ENCODE measurements at places on chromosomes 3 and 15. TPM values are rescaled to one million over a fixed set of nuclear protein-coding genes. Genes with fewer than 3 reads are reported as not detected.

- no peak overlapping the region for H3K4me3 ChIP-seq
- DNase-seq, result no peak
- no peak overlapping the region for H3K27ac ChIP-seq
- H3K27me3 ChIP-seq, result no peaks in the 10 kb centered on the region
Observed at GRCh38 chr15:98528046-98528725, 120.2 kb upstream of the IGF1R start.

GRCh38 chr3:30708472-30708871 lies 102.1 kb downstream of the TGFBR2 start:
- no peaks in the 10 kb centered on the region for H3K36me3 ChIP-seq
- H3K4me3 ChIP-seq, result no peak overlapping the region
- DNase-seq, result no peak
- H3K27me3 ChIP-seq, result no peaks in the 10 kb centered on the region
- no peak overlapping the region for H3K27ac ChIP-seq

- DNase-seq, result no peak
- no peaks in the 10 kb centered on the region for H3K4me1 ChIP-seq
- H3K4me3 ChIP-seq, result no peak overlapping the region
- no peak overlapping the region for H3K27ac ChIP-seq
- no peaks in the 10 kb centered on the region for H3K36me3 ChIP-seq
- no peaks in the 10 kb centered on the region for H3K27me3 ChIP-seq
Observed at GRCh38 chr3:180959691-180960090, 29.8 kb downstream of the DNAJC19 start.

DNA sequence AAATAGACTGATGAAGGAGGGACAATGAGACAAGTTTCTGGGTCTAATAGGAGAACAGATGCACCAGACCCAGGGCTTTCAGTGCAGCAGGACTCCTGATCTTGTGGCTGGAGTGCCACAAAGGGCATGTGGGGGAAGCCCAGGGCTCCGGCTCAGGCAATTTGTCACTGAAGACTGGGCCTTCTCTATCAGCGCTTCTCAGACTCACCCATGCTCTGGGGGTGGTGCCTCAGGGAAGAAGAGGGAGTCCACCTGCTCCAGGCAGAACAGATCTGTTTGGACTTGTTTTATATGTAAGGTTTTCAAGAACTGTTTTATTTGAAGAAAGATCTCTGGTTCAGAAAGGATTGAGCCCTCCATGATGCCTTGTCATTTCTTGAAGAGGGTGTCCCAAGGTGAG lies 112.4 kb upstream of the TLE3 start:
- no peaks in the 10 kb centered on the region for H3K27me3 ChIP-seq
- no peak overlapping the region for H3K27ac ChIP-seq
- H3K36me3 ChIP-seq, result no peaks in the 10 kb centered on the region
- H3K4me3 ChIP-seq, result no peak overlapping the region
- no peaks in the 10 kb centered on the region for H3K4me1 ChIP-seq

DNA sequence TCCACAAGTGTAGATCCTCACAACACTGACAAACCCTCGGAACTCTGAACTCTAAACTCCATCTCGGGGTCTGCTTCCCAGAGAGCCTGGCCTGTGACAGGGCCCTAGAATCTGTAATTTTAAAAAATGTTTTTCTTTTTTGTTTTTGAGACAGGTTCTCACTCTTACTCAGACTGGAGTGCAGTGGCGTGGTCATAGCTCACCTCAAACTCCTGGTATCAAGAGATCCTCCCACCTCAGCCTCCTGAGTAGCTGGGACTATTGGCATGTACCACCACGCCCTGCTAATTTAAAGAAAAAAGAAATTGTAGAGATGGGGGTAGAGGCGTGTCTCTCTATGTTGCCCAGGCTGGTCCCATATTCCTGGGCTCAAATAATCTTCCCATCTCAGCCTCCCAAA lies 26.2 kb downstream of the CRABP1 start:
- H3K4me1 ChIP-seq, result no peaks in the 10 kb centered on the region
- no peaks in the 10 kb centered on the region for H3K36me3 ChIP-seq
- no peak overlapping the region for H3K27ac ChIP-seq
- H3K4me3 ChIP-seq, result no peak overlapping the region

RARB gene
- total RNA-seq, result 0.54 TPM

CFAP20DC gene
- 1.7 TPM for total RNA-seq

DNA sequence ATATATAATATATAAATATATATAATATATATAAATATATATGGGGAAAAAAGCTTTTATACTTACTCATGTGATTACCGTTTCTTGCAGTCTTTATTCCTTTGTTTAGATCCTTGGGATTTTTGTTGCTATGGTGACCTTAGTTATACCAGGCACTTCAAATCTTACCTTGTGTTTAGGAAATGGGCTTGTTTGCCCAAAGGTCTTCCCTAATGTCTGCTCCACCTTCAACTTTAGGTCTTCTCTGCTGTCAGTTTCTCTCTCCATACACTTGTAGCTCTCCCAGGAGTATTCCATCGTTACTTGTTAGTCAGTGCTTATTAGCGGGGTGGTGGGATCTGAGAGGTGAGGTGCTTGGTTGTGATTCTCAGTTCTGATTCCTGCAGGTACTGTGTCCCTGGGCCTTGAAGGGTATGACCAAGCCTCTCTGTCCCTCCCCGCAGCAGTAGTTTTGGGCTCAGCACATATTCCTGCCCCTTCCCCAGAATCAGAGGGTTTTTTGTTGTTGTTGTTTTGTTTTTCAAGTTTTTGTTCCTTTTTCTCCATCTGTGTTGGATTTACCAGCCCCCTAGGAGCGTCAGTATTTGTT lies 9.6 kb upstream of the LAMP3 start:
- DNase-seq, result no peak
- no peaks in the 10 kb centered on the region for H3K36me3 ChIP-seq
- H3K27ac ChIP-seq, result no peak overlapping the region
- H3K27me3 ChIP-seq, result peaks cover 6% of the 10 kb centered on the region

GRCh38 chr3:11651900-11652299 lies 8.2 kb upstream of the VGLL4 start:
- DNase-seq, result no peak
- no peak overlapping the region for H3K27ac ChIP-seq
- H3K36me3 ChIP-seq, result no peaks in the 10 kb centered on the region
- H3K4me1 ChIP-seq, result no peaks in the 10 kb centered on the region
- H3K4me3 ChIP-seq, result no peak overlapping the region
- no peaks in the 10 kb centered on the region for H3K27me3 ChIP-seq

DNA sequence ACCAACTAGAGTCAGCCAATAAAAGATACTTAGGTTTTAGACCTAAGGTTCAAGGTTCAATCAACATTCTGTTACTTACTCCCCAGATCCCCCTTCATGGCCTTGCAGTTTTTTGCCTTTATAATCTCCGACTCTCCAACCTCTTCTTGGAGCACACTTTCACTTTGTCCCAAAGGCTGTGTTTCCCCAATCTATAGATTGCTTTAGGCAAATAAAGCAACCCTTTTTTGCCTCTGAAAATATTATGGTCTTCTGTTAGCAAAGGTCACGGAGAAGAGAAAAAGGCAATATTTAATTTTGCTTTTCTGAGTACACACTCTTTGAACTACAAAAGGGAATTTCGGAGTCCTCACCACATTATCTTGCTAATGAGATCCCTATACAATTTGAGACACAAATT lies 268.1 kb downstream of the PLOD2 start:
- no peak overlapping the region for H3K4me3 ChIP-seq
- no peak for DNase-seq
- H3K27ac ChIP-seq, result no peak overlapping the region
- no peaks in the 10 kb centered on the region for H3K27me3 ChIP-seq

DNA sequence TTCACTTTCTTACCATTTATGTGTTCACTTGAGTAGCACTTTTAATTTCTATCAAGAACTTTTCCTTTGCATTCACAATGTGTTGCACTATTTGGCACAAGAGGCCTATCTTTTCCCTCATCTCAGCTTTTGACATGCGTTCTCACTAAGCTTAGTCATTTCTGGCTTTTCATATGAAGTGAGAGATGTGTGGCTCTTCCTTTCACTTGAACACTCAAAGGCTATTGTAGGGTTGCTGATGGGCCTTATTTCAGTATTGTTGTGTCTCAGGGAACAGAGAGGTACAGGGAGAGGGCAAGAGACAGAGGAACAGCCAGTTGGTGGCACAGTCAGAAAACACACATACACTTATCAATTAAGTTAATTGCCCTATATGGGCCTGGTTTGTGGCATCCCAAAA lies 127.4 kb upstream of the MLF1 start:
- H3K27ac ChIP-seq, result no peak overlapping the region
- DNase-seq, result no peak
- H3K4me3 ChIP-seq, result no peak overlapping the region
- no peaks in the 10 kb centered on the region for H3K4me1 ChIP-seq
- no peaks in the 10 kb centered on the region for H3K36me3 ChIP-seq

- no peak for DNase-seq
- H3K36me3 ChIP-seq, result no peaks in the 10 kb centered on the region
- H3K27me3 ChIP-seq, result no peaks in the 10 kb centered on the region
- H3K27ac ChIP-seq, result no peak overlapping the region
- H3K4me3 ChIP-seq, result no peak overlapping the region
- no peaks in the 10 kb centered on the region for H3K4me1 ChIP-seq
Observed at GRCh38 chr3:22496641-22497040, 706.5 kb upstream of the UBE2E2 start.

- H3K36me3 ChIP-seq, result no peaks in the 10 kb centered on the region
- H3K27me3 ChIP-seq, result no peaks in the 10 kb centered on the region
- no peak for DNase-seq
- H3K27ac ChIP-seq, result no peak overlapping the region
Observed at GRCh38 chr3:136396916-136397315, 146.8 kb downstream of the PCCB start.

DNA sequence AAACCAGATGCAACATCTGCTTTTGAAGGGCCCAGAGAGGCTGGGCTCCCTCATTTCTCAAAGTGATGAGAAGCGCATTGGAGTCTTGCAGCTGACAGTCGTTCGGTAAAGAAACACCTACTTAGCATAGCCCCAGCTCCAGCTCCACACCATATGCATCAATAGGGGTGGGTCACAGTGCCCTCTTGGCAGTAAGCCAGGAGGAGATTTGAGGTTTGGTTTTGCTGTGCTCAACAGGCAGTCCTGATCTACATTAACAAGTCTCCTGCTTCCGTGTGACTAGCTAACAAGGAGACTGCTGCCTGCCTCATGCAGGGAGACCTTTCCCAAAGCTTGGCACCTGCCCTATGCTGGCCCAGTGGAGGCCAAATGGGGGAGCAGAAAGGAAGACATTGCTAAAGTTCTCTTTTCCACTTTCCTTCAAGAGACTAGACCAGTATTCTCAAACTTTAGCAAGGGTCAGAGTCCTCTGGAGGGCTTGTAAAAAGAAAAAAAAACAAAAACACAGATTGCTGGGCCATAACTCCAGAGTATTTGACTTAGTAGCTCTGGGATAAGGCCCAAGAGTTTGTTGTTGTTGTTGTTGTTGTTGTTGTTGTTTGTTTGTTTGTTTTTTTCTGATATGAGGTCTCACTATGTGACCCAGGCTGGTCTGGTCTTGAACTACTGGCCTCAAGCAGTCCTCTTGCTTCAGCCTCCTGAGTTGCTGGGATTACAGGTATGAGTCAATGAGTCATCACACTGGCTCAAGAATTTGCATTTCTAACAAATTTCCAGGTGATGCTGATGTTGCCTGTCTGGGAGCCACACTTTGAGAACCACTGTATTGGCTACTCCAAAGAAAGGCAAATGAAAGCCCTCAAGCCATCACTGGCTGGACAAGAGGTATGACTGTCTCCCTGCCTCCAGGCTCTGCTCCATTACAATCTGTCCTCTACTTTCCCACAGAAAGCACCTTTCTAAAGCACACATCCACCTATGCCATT lies 294.9 kb downstream of the RORA start:
- H3K4me3 ChIP-seq, result no peak overlapping the region
- H3K27me3 ChIP-seq, result no peaks in the 10 kb centered on the region
- no peak overlapping the region for H3K27ac ChIP-seq

- no peaks in the 10 kb centered on the region for H3K36me3 ChIP-seq
- H3K4me3 ChIP-seq, result no peak overlapping the region
- H3K4me1 ChIP-seq, result no peaks in the 10 kb centered on the region
- no peak for DNase-seq
- no peak overlapping the region for H3K27ac ChIP-seq
Observed at GRCh38 chr3:16084887-16085286, 89.6 kb upstream of the GALNT15 start.

DNA sequence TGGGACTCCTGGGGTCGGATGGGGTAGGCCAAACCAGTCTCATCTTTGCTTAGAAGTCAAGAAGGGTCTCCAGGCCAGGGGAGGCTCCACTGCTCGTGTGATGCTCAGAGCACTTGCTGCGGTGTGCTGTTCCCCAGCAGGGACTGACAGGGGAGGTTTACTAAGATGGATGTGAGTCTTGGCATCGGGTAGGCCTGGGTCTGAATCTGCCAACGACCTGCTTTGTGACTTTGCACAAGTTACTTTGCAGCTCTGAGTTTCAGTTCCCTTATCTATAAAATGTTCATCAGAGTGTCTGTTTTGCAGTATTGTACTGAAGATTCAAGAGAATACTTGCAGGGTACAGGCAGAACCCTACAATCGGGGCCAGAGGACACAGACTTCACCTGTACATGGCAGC lies 17.3 kb upstream of the CDCP1 start:
- H3K27me3 ChIP-seq, result no peaks in the 10 kb centered on the region
- no peak for DNase-seq
- no peak overlapping the region for H3K27ac ChIP-seq
- peaks cover 9% of the 10 kb centered on the region for H3K4me1 ChIP-seq
- H3K4me3 ChIP-seq, result no peak overlapping the region

ZNF385D gene
- total RNA-seq, result 1.5 TPM

MYRIP gene
- 8.7 TPM for total RNA-seq

GRCh38 chr15:89835176-89835564 lies 20.5 kb upstream of the ANPEP start:
- no peaks in the 10 kb centered on the region for H3K27me3 ChIP-seq
- no peak overlapping the region for H3K4me3 ChIP-seq
- no peak overlapping the region for H3K27ac ChIP-seq
- peaks cover 15% of the 10 kb centered on the region for H3K36me3 ChIP-seq
- no peaks in the 10 kb centered on the region for H3K4me1 ChIP-seq

- H3K4me1 ChIP-seq, result no peaks in the 10 kb centered on the region
- H3K4me3 ChIP-seq, result no peak overlapping the region
- no peak for DNase-seq
- no peaks in the 10 kb centered on the region for H3K27me3 ChIP-seq
Observed at GRCh38 chr3:49967291-49967690, 27.3 kb downstream of the RBM6 start.

- H3K27me3 ChIP-seq, result no peaks in the 10 kb centered on the region
- no peak overlapping the region for H3K4me3 ChIP-seq
- no peak for DNase-seq
- no peak overlapping the region for H3K27ac ChIP-seq
Observed at GRCh38 chr15:68909601-68910100, 20.7 kb upstream of the SPESP1 start.

- H3K4me3 ChIP-seq, result no peak overlapping the region
- H3K4me1 ChIP-seq, result no peaks in the 10 kb centered on the region
- H3K36me3 ChIP-seq, result no peaks in the 10 kb centered on the region
- DNase-seq, result peak; percentile 48
- H3K27me3 ChIP-seq, result no peaks in the 10 kb centered on the region
Observed at GRCh38 chr3:9088441-9089353, 125.4 kb upstream of the RAD18 start.

FBXO45 gene
- total RNA-seq, result 12.1 TPM

GOLGA8M gene
- not detected for total RNA-seq

- DNase-seq, result no peak
- H3K4me1 ChIP-seq, result no peaks in the 10 kb centered on the region
Observed at GRCh38 chr3:163561151-163561550, 1517.1 kb downstream of the SI start.
